BE2C (cell line): ENCODE measurements at places on chromosomes 5 and 9.

DNA sequence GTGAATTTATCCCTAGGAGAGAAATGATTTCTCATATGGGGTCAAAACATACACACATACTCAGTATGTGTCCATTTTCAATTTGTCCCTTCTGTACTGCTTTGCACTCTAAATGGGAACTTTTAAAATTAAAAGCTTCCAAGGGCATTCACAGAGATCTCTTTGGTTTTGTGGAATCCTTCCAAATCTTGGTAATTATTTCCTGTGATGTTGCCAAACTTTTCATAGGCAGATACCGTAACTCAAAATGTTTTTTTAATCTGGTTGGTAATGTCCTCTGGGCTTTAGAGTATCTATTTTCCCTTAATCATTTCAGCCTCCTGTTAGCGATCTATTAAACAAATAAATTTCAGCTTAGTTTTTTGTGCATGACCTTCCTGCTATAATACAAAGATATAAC is 282.4 kb downstream of the ARHGEF28 start:
- DNase-seq = no peak

- peak; percentile 79 for DNase-seq
These were observed 32.3 kb downstream of the TNPO1 start for GRCh38 chr5:72848474-72849428.

GRCh38 chr5:75512383-75513074 is 838 bp downstream of the POLK start:
- DNase-seq = no peak

DNA sequence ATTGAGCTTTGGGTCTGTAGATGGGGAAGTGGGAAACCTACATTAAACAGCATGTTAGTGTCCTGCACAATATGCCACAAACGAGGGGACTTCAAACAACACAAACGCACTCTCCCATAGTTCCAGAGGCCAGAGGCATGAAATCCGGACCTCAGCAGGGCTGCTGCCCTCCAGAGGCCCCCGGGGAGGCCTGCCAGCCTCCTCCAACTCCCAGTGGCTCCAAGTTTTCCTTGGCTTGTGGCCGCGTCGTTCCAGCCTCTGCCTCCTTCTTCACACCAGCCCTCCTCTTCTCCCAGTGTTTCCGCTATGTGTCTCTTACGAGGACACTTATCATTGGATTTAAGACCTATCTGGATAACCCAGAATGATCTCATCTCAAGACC is 13.3 kb upstream of the COL5A1 start:
- DNase-seq = peak; percentile 3

- DNase-seq = peak; percentile 56
These were observed 612.8 kb downstream of the CSNK1G3 start for GRCh38 chr5:124124711-124125229.

DNA sequence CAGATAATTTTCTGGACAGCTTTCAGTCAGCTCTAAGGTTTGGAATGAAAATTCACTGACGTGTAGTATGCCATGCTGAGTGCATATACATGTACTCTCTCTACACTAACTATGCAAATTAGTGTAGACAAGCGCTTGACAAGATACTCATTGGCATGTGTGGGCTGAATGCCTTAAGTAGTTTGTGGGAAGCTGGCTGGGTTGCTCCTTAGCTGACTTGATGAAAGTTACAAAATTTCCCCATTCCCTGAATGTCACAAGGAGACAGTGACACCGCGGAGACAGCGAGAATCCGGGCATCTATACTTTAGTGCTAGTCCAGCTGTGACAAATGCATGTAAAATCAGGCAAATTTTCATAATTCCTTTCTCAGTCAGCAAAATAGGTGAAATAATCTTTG is 51.6 kb upstream of the C5orf46 start:
- DNase-seq = no peak
